ENCODE measurements at places on chromosomes 11 and 22.

- no peak for DNase-seq
These were observed 144.0 kb downstream of the OPCML start for GRCh38 chr11:133388260-133388659.

DNA sequence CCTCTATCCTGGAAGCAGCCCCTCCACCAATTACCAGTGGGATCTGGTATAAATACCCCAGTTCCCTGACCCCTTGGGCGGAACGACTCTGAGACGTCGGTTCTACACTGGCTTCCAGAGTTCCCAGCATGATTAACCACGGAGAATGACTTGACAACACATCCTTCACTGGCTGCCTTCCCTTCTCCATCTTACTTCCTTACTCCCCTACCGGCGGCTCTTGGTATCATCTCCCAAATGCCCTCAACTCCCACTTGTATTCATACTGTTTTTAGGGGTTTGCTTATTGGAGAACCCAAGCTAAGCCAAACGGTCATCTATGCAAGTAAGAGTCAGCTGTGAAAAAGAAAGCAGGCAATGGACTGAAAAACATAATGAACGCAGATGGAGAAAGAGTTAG lies 56.1 kb downstream of the APOL3 start:
- no peak for DNase-seq

DNA sequence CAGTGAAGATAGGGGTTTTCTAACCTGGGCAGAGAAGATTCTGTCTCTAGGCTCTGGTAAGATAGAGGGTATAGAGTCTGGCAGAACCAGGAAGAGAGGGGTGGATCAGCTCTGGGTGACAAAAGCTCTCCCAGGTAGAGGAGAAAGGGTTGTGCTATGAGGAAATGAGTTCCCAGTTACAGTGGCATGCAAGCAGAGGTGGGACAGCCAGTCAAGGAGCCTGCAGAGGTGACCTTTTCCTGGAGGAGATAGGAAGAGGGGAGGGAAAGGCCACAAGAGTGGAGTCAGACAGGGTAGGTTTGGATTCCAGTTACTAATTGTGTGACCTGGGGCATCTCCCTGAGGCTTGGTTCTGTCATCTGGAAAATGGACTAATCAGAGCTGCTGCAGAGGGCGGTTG lies 3.4 kb upstream of the CAPN5 start:
- DNase-seq = no peak

DNA sequence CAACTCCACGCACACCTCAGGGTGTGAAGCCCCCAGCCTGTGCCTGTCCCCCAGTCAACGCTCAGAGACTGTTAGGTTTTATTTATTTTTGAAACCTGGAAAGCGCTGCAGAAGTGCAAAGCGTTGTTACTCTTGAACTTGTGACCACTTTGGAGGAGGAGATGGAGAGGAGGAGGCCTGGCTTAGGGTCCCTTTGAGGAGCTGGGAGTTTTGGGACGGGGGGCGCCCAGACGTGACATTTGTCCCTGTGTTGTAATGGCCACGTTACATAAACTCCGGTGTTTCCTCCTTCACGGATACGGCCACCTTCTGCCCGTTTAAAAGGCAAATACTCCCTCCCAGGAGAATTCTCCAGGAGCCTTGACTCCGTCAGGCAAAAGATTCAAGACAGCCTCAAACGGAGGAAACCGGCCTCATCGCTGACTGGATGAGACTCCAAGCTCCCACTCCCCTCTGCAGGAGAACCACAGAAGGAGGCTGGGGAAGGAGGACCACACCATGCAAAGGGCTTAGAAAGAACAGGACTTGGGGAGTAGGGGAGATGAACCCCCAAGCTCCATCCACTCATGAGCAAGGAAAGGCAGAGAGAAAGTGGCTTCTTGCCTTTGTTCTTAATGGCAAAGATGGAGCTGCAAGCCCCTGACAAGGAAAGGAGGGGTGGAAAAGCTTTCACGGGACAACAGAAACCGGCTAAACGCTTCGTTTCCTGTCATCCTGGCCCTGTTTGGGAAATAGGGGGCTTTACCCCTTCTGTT lies 630 bp downstream of the PIK3IP1 start:
- DNase-seq = no peak
